PC-9 (cell line): ENCODE measurements at places on chromosomes 5 and 9. TPM values are rescaled to one million over a fixed set of nuclear protein-coding genes. Genes with fewer than 3 reads are reported as not detected.

- H3K4me1 ChIP-seq, result no peaks in the 10 kb centered on the region
- H3K27me3 ChIP-seq, result no peaks in the 10 kb centered on the region
- H3K4me3 ChIP-seq, result no peak overlapping the region
- H3K36me3 ChIP-seq, result no peaks in the 10 kb centered on the region
- H3K27ac ChIP-seq, result no peak overlapping the region
Measured at GRCh38 chr5:25948278-25948677, 1090.1 kb downstream of the CDH9 start.

- peak overlapping the region; percentile 56; the same call in 1 of the 2 replicates for H3K4me3 ChIP-seq
- H3K36me3 ChIP-seq, result no peaks in the 10 kb centered on the region
- H3K27ac ChIP-seq, result 0 out of 2 replicates have a peak overlapping the region, but pooled peaks have one; percentile 24
- H3K27me3 ChIP-seq, result no peaks in the 10 kb centered on the region
- H3K4me1 ChIP-seq, result no peaks in the 10 kb centered on the region
Measured at GRCh38 chr5:180313677-180314505, 22.0 kb upstream of the MAPK9 start.

GRCh38 chr5:109958082-109958481 is 268.4 kb downstream of the MAN2A1 start:
- no peaks in the 10 kb centered on the region for H3K4me1 ChIP-seq
- DNase-seq, result no peak
- no peaks in the 10 kb centered on the region for H3K36me3 ChIP-seq
- no peak overlapping the region for H3K27ac ChIP-seq
- no peak overlapping the region for H3K4me3 ChIP-seq

DNA sequence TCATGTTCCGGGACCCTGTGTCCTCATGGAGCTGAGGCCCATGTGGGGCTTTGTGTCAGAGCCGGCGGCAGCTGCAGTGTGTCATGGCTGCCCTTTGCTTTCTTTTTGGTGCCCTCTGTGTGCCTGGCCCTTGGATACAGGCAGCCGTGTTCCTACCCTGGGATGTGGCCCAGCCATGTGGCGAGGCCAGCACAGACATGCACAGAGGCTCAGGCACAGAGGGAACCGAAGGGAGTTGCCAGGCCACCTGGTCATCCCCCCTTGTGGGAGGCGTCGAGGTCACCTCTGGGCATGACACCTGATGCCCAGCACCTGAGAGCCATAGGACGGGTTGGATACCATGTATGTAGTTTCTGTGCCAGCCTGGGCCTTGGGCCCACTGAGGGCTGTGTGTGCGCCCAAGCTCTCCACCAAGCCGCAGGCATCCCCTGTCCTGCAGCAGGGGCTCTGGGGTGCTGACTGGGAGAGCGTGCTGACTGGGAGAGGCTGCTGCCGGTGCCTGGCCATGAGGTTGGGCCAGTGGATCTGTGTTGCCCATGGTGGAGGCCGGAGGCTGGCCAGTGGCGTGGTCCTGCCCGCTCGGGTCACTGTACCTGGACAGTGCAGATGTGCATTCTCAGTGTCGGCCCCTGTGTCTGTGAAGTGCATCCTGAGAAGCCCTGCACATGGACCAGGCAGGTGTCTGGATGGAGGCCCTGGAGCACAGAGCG is 4.8 kb downstream of the NKD2 start:
- H3K27ac ChIP-seq, result no peak overlapping the region
- no peak overlapping the region for H3K4me3 ChIP-seq
- no peaks in the 10 kb centered on the region for H3K36me3 ChIP-seq
- no peaks in the 10 kb centered on the region for H3K4me1 ChIP-seq

DNA sequence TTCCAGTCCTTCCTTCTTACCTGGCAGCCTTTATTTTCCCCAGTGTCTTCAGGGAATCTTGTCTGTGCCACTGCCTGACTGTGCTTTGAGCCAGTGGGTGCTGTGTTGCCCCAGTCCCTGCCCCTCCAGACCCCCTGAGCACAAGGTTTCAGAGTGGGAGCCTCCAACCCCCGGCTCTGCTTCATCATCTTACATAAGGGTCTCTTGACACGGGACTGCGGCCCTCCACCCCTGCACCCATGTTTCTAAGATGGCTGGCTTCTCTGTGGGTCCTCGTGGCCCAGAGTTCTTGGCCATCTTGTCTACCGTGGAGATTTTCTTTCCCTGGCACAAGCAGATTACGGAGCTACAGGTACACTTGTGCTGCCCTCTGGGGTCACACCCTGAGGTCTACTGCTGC is 194.1 kb downstream of the CACNA1B start:
- DNase-seq, result no peak
- no peaks in the 10 kb centered on the region for H3K4me1 ChIP-seq
- no peaks in the 10 kb centered on the region for H3K36me3 ChIP-seq
- H3K27me3 ChIP-seq, result peaks cover 99% of the 10 kb centered on the region
- no peak overlapping the region for H3K27ac ChIP-seq

DNA sequence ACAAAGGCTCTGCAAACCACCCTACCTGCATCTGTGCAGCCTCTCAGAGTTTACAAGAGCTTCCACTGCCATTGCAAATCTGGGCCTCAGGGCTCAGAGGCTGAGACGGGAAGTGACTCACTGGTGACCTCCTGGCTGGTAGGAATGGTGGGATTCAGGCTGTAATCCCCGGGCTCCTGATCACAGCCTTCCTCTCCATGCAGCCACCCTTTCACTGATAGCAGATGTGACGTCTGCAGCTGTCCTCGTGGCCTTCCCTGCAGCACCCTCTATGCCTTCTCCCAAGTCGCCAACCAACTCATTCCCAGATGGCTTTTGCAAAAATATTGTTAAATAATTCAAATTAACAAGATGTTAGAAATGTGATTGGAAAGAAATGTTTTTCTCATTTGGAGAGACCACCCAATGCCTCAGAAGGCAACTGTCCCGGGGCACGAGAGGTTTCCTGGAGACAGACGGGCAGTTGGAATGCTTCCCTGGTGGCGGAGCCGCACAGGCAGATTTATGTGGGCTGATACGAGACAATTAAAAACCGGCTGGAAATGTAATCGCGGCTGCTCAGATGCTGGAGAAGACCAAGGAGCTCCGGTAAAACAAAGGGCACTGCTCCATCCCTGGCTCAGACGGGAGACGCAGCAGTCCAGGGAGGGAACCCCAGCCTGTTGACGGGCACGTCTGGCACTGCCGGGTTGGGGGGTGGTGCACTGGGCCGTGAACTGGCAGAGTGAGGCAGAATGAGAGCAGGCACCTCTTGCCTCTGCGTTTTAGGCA is 34.4 kb upstream of the SLC25A51 start:
- peak; percentile 31 for DNase-seq
- H3K27ac ChIP-seq, result peak overlapping the region; percentile 35
- no peaks in the 10 kb centered on the region for H3K36me3 ChIP-seq

DNA sequence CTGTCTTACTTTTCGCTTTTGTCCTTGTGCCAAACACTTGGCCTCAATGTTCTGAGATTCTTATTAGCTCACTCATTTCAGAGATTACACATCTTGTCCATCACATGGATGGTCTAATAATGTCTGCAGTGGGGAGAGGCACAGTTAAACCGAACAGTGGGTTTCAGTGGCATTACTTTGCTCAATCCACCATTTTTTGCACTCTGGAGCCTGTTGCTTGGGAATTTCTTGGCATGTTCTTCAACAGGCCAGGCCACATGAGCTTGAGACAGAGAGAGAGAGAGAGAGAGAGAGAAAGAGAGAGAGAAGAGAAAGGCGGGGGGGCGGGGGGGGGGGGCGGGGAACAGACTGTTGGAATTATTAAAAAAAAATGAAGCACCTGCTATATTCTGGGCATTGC is 1327.8 kb upstream of the WWC1 start:
- no peak overlapping the region for H3K27ac ChIP-seq
- H3K27me3 ChIP-seq, result 0 out of 2 replicates have a peak, but pooled peaks cover 3% of the 10 kb centered on the region
- no peak overlapping the region for H3K4me3 ChIP-seq
- no peak for DNase-seq

- H3K27ac ChIP-seq, result no peak overlapping the region
- no peaks in the 10 kb centered on the region for H3K36me3 ChIP-seq
- H3K4me1 ChIP-seq, result no peaks in the 10 kb centered on the region
- H3K4me3 ChIP-seq, result no peak overlapping the region
- DNase-seq, result no peak
Measured at GRCh38 chr5:50856401-50857119, 190.1 kb downstream of the PARP8 start.

GRCh38 chr5:57736716-57737115 is 254.1 kb upstream of the ACTBL2 start:
- peaks cover 49% of the 10 kb centered on the region for H3K4me1 ChIP-seq
- DNase-seq, result no peak
- peaks cover 11% of the 10 kb centered on the region; the same call in 1 of the 2 replicates for H3K36me3 ChIP-seq

GRCh38 chr5:141155540-141156374 is 5.9 kb downstream of the PCDHB6 start:
- H3K4me3 ChIP-seq, result no peak overlapping the region
- H3K4me1 ChIP-seq, result no peaks in the 10 kb centered on the region
- H3K27ac ChIP-seq, result no peak overlapping the region
- no peaks in the 10 kb centered on the region for H3K27me3 ChIP-seq

- H3K4me3 ChIP-seq, result no peak overlapping the region
- H3K27ac ChIP-seq, result no peak overlapping the region
- no peaks in the 10 kb centered on the region for H3K27me3 ChIP-seq
- H3K36me3 ChIP-seq, result no peaks in the 10 kb centered on the region
- H3K4me1 ChIP-seq, result no peaks in the 10 kb centered on the region
Measured at GRCh38 chr5:57618767-57619381, 136.3 kb upstream of the ACTBL2 start.

- H3K27ac ChIP-seq, result no peak overlapping the region
- H3K36me3 ChIP-seq, result no peaks in the 10 kb centered on the region
- H3K4me1 ChIP-seq, result no peaks in the 10 kb centered on the region
- DNase-seq, result no peak
Measured at GRCh38 chr5:16628376-16628775, 11.6 kb upstream of the RETREG1 start.

DNA sequence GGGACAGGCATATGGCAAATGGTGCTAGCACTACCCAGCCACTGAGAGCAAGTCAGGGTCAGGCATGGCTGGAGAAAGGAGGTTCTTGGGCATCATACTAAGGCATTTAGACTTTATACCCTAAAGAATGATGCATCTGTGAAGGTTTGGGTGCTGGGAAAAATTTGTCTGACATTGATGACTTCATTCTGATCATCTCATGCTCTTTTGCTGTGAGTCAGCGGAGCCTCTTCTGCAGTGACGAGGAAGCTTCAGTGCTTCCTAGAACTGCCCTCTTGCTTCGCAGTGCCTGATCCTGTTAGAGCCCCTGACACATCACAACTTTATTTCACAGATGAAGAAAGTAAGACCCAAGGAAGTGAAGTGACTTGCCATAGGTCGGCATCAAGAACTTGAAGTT is 266.6 kb upstream of the GAS1 start:
- H3K36me3 ChIP-seq, result no peaks in the 10 kb centered on the region
- H3K4me3 ChIP-seq, result no peak overlapping the region
- DNase-seq, result no peak

DNA sequence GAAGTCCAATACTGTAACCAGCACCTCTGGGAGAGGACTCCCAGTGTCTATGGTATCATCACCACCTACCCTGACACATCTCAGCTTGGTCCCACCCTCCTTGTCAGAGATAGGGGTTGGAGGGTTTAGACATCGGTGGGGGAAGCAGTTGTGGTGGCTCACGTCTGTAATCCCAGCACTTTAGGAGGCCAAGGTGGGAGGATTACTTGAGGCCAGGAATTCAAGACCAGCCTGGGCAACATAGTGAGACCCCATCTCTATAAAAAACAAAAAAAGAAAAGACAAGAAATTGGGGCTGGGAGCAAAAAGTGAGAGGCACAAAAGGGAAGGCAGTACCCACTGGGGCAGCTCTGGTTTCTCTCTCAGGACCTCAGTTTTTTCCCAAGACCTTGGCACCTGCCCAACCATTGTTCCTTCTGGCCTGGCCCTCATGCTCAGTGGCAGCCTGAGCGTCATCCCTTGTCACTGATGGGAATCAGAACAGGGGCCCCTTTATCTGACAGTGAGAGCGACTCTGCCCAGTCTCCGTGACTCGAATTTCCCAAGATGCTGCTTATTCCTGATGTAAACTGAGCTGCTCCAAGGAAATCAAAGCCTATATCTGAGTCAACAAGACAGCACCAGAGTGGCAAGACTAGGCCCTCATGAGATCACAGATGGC is 80.5 kb upstream of the HSPA9 start:
- H3K4me1 ChIP-seq, result peaks cover 20% of the 10 kb centered on the region
- DNase-seq, result no peak
- H3K36me3 ChIP-seq, result no peaks in the 10 kb centered on the region

DNA sequence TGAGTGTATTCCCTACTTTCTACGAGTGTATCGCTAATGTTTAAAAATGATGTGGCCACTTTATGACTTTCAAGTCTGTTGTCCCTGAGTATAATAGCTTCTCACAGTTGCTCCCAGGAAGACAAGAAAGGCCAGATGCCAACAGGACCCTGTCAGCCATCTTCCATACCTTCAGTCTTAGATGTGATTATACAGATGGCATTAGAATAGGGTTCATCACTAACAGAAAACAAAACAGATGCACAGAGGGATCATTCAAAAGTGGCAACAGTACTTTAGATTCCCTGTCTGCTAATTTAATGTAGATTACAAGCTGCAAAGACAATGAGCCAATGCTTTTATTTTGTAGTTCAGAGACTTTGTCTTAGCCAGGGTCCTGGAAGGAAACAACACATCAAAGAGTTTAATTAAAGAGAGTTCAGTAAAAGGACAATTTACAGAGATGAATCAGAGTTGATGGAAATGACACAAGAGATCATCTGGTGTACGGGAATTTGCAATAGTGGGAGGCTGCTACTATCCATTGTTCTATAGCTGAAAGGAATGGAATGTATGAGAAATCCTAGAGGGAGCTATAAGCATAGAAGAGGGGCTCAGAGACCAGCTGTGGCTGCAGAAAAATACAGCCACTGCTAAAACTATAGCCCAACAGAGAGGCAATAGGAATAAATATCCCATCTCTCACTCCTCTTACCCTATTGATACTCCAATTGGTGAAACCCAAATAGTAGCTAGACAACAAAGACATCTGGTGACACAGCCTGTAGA is 393.7 kb upstream of the SMC2 start:
- H3K36me3 ChIP-seq, result no peaks in the 10 kb centered on the region
- H3K27me3 ChIP-seq, result no peaks in the 10 kb centered on the region
- no peak overlapping the region for H3K27ac ChIP-seq

DNA sequence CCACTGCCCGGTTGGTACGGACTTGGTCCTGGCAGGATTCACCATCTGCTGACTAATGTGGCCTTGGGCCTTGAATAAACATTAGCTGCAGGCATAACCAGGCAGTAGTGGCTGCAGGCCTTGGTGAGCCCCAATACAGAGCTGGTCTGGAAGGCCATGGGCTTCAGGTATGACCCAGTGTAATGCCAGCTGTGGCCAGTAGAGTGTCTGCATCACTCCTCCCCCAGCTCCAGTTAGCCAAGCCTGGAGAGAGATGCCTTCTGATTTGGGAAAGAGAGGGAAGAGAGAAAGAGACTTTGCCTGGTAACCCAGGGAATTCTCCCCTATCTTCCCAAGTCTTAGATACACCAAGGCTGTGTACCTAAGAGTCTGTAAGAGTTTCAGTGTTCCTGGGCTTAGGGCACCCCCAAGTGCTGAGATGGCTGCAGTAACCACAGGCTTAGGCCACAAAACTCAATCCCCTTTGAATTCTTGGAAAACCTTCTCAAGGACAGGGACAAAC is 5.6 kb upstream of the C5 start:
- no peak overlapping the region for H3K4me3 ChIP-seq
- DNase-seq, result no peak
- no peaks in the 10 kb centered on the region for H3K36me3 ChIP-seq
- no peak overlapping the region for H3K27ac ChIP-seq
- H3K4me1 ChIP-seq, result no peaks in the 10 kb centered on the region

- H3K27ac ChIP-seq, result no peak overlapping the region
- H3K4me3 ChIP-seq, result no peak overlapping the region
- no peaks in the 10 kb centered on the region for H3K4me1 ChIP-seq
- no peaks in the 10 kb centered on the region for H3K27me3 ChIP-seq
- H3K36me3 ChIP-seq, result no peaks in the 10 kb centered on the region
Measured at GRCh38 chr9:90830051-90830450, 28.4 kb downstream of the SYK start.

Gene GALNT12
- total RNA-seq, result 50.3 and 52.9 TPM in 2 replicates

Gene TMEFF1
- 1.1 and 1.7 TPM in 2 replicates for total RNA-seq

Gene CDH12
- total RNA-seq, result not detected in 2 replicates

Gene IDNK
- total RNA-seq, result 1.7 and 4.6 TPM in 2 replicates

Gene TMEM215
- not detected in 2 replicates for total RNA-seq

Gene NEK6
- 48.1 and 57.9 TPM in 2 replicates for total RNA-seq

Gene NFIB
- 29.0 and 35.1 TPM in 2 replicates for total RNA-seq
